Breast epithelium (tissue), 4 donors: ENCODE measurements at places on chromosomes 11 and 22.

DNA sequence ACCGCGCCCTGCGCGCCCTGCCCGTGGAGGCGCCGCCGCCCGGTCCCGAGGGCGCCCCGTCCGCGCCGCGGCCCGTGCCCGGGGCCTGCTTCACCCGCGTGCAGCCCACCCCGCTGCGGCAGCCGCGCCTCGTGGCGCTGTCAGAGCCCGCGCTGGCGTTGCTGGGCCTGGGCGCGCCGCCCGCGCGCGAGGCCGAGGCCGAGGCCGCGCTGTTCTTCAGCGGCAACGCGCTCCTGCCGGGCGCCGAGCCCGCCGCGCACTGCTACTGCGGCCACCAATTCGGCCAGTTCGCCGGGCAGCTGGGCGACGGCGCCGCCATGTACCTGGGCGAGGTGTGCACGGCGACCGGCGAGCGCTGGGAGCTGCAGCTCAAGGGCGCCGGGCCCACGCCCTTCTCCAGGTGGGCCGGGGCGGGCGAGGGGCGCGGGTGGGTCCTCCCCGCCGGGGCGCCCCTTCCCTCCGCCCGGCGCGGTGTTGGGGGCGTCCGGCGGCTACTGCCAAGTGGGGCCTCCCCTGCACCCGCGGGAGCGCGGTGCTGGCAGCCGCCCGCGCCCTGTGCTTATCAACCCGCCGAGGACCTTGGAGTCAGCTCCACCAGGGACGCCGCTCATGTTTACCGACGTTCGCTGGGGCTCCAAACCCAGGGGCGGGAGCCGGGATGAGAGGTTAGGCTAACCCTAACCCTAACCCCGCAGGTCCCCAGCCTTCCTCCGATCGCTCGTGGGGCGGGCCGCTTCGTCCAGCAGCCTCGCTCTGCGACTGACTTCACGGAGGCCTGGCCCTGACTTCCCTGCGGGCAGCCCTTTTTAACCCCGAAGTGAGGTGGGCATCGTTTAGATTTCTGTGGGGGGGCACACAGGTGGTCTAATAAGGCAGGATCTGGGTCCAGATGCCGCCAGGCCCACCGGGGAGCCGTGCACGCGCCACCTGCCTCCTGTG lies 649 bp downstream of the SELENOO start:
- DNase-seq, result no peak
- peak overlapping the region; percentile 89 for H3K4me3 ChIP-seq
- no peaks in the 10 kb centered on the region for H3K36me3 ChIP-seq
- H3K27ac ChIP-seq, result peak overlapping the region; percentile 71
- H3K27me3 ChIP-seq, result no peaks in the 10 kb centered on the region

GRCh38 chr11:134476435-134477021 lies 64.5 kb upstream of the B3GAT1 start:
- H3K27ac ChIP-seq, result no peak overlapping the region
- peaks cover 28% of the 10 kb centered on the region for H3K27me3 ChIP-seq
- H3K4me1 ChIP-seq, result no peaks in the 10 kb centered on the region
- H3K36me3 ChIP-seq, result no peaks in the 10 kb centered on the region

- DNase-seq, result no peak
- H3K4me1 ChIP-seq, result no peaks in the 10 kb centered on the region
- no peak overlapping the region for H3K4me3 ChIP-seq
- no peak overlapping the region for H3K27ac ChIP-seq
- no peaks in the 10 kb centered on the region for H3K27me3 ChIP-seq
Observed at GRCh38 chr11:90594658-90595057, 371.8 kb upstream of the CHORDC1 start.

DNA sequence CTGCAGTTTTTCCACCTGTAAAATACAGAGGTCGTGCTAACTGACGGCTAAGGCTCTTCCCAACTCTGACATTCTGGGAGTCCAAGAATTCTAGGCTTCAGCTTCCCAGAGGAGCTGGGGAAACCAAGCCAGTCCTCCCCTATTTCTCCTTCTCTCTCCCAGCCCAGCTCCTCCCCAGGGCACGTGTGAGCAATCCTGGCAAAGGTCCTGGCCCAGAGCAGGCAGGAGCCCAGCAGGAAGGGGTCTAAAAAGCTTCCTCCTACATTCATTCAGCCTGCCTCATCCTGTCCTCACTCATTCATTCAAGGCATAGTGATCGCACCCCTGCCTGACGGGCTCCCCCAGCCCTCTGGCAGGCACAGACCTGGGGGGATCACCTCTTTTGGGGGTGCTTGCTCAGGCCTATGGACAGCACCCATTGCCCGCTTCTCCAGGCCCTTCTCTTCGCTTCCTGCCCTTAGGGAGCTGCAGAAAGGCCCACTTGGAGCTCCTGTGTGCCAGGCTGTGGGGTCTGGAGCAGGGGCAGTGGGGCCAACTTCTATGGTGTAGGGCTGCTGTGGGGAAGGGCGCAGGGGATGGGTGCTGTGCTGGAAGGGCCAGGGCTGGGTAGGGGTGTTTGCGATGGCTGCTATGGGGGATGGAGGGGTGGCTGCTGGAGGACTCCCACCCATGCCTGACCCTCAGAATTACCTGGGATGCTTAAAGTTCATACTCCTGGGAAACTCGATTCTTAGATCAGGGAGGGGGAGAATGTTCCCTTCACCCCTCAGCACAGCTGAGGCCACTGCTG lies 9.8 kb downstream of the KCNC1 start:
- no peak overlapping the region for H3K4me3 ChIP-seq
- no peak overlapping the region for H3K27ac ChIP-seq
- H3K4me1 ChIP-seq, result no peaks in the 10 kb centered on the region
- no peaks in the 10 kb centered on the region for H3K27me3 ChIP-seq
- H3K36me3 ChIP-seq, result no peaks in the 10 kb centered on the region
